Activated CD8-positive, alpha-beta T cell treated with anti-CD3 and anti-CD28 coated beads, Interleukin-2, amount 10 ng/mL, durations not matched to agents 7 days and 5 days (primary cell): ENCODE measurements at places on chromosomes 6 and 20. TPM values are rescaled to one million over a fixed set of nuclear protein-coding genes. Genes with fewer than 3 reads are reported as not detected.

The KIF6 gene
- total RNA-seq, result not detected

The PYGB gene
- 33.9 TPM for total RNA-seq

The RAET1L gene
- total RNA-seq, result not detected

The BPI gene
- total RNA-seq, result not detected

DNA sequence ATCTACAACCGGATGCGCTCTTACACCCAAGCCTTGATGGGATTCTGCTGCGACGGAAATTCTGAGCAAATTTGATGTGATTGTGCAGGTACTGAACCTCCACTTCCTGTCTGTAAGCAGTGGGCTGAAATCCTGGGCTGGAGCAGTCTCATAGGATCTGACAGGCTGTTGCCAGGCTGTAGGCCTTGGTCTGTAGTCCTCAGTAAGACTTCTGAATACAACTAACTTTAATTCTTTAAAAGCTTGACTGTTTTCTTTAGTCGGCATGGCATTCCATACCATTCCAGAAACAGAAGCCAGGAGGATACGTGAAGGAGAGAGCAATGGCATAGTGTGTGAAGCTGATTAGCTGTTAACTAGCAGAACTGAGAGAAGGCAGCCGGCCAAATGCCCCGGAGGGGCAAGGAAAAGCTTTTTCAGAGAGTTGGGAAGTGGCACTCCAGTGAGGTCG, 68.3 kb downstream of the ADTRP start:
- H3K4me1 ChIP-seq, result peaks cover 58% of the 10 kb centered on the region
- DNase-seq, result peak; percentile 78
- H3K36me3 ChIP-seq, result peaks cover 17% of the 10 kb centered on the region
- no peaks in the 10 kb centered on the region for H3K27me3 ChIP-seq

- no peak overlapping the region for H3K4me3 ChIP-seq
- peaks cover under 1% of the 10 kb centered on the region for H3K27me3 ChIP-seq
- DNase-seq, result no peak
- H3K36me3 ChIP-seq, result no peaks in the 10 kb centered on the region
- no peaks in the 10 kb centered on the region for H3K4me1 ChIP-seq
Observed at GRCh38 chr20:19291024-19291817, 78.8 kb downstream of the SLC24A3 start.

DNA sequence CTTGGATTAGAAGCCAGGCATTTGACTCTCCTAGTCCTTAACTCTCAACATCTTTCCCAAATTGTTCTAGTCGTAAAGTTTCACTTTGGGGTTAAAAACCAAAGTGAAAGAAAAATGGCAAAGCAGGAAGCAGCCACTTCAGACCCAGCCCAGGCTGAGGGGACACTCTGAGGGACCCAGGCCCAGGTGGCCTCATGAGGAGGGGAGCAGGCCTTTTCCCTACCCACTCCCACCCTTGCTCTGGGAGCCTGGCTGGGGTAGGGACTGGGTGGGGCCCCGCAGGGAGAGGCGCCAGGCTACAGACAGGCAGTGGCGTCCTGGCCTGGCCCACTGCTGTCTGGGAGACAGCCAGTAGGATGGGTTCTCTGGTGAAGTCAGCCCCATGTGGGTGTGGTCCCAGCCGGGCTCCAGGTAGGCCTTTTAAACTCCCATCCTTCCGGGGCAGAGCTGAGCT, 68.7 kb upstream of the MYL9 start:
- peaks cover 34% of the 10 kb centered on the region for H3K4me1 ChIP-seq
- peak overlapping the region; percentile 82 for H3K27ac ChIP-seq
- H3K4me3 ChIP-seq, result peak overlapping the region; percentile 58
- H3K36me3 ChIP-seq, result no peaks in the 10 kb centered on the region

DNA sequence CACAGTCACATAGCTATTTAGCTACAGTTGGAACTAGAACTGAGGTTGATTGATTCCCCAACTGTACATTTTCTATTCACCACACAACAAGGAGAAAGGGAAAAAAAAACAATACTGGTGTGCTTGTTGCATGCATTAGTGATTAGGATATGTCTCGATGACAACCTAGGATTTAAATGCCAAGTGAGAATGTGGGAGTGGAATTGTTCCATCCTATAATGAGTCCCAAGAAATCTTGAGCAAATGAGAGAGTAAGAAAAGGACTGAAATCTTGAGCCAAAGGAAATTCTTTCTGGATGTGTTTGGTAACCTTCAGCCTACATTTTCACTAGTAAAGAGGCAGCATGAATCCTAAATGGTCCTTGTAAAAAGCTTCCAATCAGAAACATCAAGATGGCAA, 232.7 kb downstream of the HIVEP2 start:
- H3K36me3 ChIP-seq, result no peaks in the 10 kb centered on the region

DNA sequence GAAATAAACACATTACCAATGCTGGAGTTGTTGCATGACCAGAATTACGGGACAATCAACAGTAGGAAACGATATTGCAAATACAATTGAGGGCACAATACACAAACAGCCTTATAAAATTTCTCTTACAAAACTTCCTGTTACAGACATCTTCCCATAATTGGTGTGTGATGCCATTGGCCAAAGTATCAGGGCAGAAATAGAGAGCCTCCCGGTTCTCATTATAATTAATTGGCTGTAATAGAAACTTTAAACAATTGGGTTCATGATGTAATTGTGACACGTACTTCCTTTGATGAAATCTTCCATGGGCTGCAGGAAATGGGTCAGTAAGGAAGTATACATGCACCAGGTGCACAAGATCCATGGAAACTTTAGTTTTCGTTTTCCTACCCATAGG, 40.3 kb upstream of the RALGAPA2 start:
- no peak for DNase-seq
- no peak overlapping the region for H3K27ac ChIP-seq
- peaks cover 13% of the 10 kb centered on the region for H3K27me3 ChIP-seq
- no peak overlapping the region for H3K4me3 ChIP-seq
- no peaks in the 10 kb centered on the region for H3K4me1 ChIP-seq

DNA sequence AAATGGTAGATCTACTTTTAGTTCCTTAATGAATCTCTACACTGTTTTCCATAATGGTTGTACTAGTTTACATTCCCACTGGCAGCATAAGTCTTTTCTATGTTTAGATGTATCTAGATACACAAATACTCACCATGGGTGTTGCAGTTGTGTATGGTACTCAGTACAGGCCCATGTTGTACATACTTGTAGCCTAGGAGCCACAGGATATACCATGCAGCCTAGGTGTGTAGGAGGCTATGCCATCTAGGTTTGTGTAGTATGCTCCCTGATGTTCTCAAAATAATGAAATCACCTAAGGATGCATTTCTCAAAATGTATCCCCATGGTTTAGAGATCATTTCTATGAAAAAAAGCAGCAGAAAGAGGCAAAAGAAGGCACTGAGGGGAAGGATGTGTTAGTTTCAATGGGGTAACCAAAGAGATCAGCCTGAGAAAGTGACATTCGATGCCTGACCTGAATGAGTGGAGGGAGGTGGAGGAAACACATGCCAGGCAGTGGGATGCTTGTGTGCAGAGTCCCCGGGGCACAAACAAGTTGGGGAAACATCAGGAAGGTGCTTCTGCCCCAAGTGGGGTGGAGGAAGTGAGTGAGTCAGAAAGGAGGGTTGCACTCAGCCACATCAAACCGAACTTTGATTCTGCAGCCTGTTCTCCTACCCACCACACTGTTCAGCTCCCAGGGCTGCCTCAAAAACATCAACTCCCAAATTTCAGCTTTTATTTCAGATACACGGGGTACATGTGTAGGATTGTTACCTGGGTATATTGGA, 191.2 kb downstream of the ZNF217 start:
- peak; percentile 58 for DNase-seq
- peak overlapping the region; percentile 46 for H3K27ac ChIP-seq
- H3K36me3 ChIP-seq, result no peaks in the 10 kb centered on the region
- H3K4me1 ChIP-seq, result peaks cover 22% of the 10 kb centered on the region
- H3K27me3 ChIP-seq, result peaks cover 8% of the 10 kb centered on the region
- H3K4me3 ChIP-seq, result no peak overlapping the region

- no peak overlapping the region for H3K4me3 ChIP-seq
- peaks cover 27% of the 10 kb centered on the region for H3K4me1 ChIP-seq
- DNase-seq, result peak; percentile 70
- H3K36me3 ChIP-seq, result peaks cover 27% of the 10 kb centered on the region
- H3K27me3 ChIP-seq, result no peaks in the 10 kb centered on the region
Observed at GRCh38 chr6:139030228-139030963, 1.9 kb downstream of the ABRACL start.
